ENCODE measurements at places on chromosomes 13 and 19. TPM values are rescaled to one million over a fixed set of nuclear protein-coding genes. Genes with fewer than 3 reads are reported as not detected.

IGLON5 gene
- not detected for total RNA-seq

CYP2F1 gene
- total RNA-seq = not detected

GRCh38 chr19:33998739-33999345 lies 173.5 kb upstream of the LSM14A start:
- DNase-seq = no peak

DNA sequence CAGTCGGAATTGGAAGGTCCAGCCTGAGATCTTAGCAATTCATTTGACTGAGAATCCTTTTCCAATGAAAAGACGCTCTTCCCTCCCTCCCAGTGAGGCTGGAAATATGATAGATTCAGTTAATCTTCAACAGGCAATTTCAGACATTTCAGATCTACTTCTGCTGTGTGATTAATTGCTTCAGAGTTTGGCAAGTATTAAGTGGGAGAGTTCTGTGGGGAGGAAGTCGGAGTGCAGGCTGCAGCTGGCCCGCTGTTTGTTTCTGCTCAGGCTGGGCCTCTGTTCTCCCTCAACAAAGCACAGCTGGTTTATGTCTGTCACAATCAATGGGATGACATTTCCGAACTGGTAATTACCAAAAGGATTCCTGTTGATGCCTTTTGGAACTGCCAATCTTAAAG lies 178.2 kb downstream of the NDFIP2 start:
- DNase-seq = peak; percentile 50

DNA sequence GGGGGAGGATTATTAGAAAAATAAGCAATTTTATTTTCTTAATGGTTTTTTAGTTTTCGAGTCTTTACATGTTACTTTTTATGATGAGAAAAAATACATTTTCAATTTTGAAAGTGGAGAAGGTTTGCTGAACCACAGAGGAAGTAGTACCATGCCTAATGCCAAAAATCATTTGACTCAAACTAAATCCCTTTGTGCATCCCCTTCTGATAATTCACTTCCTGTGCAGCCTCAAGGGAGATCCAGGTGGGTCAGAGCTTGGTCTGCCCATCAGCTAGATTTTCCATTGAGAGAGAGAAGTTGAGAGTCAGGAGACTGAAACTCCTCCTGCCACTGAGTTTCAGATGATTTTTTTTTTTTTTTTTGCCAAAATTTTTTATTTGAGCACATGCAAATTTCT lies 571.7 kb downstream of the LIG4 start:
- no peak for DNase-seq

GRCh38 chr19:29942404-29943261 lies 594 bp downstream of the URI1 start:
- peak; percentile 80 for DNase-seq

DNA sequence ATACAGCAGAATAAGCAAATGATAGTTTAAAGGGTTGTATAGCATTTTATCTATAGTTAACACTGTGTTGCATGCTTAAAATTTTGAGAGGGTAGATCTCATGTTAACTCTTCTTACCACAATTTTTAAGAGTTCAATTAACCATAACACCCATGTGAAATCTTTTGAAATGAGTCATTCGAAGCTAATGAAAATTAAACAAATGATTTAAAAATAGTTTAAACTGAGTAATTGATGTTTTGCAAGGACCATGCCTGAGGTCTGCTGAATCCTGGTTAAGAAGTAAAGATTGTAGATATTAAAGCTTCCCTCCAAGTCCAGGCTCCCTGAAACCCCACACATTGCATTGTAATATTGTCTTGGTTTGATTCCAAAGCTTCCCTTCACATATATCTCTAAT lies 176.7 kb upstream of the RNF113B start:
- no peak for DNase-seq

GRCh38 chr19:42276284-42276683 lies 7.2 kb downstream of the CIC start:
- peak; percentile 65 for DNase-seq

FCER2 gene
- 0.30 TPM for total RNA-seq

KASH5 gene
- not detected for total RNA-seq

DNA sequence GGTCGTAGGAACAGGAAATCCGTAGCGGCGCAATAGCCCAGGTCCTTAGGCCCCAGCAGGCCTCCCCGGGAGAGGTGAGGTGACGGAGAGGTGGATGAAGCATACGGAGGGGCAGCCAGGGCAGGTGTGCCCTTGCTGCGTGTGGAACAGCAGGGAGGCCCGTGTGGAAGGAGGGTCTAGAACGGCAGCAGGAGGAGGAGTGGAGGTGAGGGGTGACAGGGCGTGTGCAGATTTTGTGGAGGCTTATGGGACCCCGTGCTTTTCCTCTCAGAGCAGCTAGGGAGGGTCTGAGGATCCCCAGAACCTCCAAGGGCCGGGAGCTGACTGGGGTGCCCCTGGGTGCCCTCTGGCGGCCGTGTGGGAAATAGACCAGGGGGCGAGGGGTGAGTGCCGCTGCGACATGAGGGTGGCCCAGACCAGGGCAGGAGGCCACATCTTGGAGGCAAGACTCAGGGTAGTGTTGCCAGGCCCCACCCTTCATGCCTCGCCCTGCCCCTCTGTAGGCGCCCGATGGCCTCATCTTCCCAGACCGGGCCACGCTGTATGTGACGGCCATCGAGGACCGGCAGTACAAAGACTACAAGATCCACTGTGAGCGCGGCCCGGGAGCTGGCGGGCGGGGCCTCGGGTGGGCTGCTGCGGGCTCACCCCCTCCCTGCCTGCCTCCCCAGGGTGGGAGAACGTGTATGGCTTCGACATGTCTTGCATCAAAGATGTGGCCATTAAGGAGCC lies 5.0 kb upstream of the ADM5 start:
- peak; percentile 57 for DNase-seq

DNA sequence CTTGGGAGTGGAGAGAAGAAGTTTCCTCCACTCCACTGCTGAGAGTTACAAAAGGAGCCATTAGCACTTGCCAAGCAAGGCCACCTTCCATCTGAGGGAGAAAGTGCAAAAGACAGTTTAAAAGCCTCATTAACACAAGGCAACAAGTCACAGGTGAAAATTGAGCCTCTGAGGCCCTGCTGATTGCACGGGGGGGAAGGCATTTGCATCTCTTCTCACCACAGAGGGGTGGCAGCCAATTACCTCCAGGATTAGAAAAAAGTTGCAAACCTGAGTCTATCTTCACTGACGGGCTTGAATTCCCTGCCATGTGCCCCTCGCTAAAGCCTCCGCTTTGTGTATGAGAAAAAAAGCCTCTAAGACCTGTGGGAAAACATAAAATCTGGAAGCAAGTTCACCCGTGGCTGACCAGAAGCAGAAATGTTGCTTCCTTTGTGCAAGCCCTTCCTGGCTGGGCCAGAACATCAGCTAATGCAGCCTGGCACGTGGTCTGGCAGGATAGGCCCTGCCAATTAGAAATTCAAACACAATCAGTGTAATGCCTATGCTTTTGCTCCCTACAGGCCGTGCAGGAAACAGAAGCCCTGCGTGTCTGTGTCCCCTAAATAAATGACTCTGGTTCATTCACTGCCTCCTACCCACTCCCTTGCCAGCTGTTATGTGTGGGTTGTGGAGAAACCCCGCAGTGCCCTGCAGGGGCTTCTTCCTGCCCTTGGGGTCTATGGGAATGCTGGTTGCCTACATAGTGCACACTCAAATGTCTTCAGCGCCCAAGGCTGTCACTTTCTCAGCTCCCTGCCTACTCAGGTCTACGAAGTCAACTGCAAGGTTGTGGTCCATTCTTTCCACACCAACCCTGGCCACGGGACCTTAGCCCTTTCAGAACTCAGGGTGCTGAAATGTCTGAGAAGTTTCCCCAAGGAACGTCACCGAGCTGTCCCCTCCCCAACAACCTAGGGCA lies 150.2 kb downstream of the UQCRFS1 start:
- DNase-seq = no peak

GRCh38 chr13:102897371-102898138 lies 51.7 kb downstream of the ERCC5 start:
- peak; percentile 77 for DNase-seq

DNA sequence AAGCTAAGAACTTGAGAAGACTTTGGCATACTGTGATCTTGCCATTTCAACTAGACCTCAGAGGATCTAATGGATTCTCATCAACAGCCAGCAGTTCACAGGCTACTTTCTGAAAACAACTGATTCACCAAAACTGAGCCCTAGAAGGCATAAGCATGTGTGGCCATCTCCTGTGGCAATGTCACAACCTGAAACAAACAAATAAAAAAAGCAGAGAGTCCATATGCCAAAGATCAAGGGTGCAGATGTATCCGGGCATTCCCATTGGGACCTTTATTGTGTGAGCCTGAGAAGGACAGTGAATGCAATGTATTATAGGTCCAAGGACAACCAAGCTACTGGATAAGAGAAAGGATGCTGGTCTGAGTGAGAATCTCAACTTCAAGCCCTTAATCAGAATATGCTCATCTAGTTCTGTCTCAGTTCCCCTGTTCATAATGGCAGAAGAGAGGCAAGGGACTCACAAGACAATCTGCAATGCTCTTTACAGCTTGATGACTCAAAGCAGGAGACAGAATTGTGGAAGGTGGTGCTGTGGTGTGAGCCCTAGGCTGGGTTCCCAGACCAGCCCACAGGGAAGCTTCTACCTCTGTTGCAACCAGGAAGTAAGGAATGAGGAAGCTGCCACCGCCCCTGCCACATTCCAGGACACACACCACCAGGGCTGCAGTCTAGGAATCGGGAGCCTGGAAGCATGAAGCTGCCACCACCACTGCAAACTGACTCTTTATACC lies 133.7 kb downstream of the RAP2A start:
- no peak for DNase-seq

- DNase-seq = no peak
These were observed 189.2 kb downstream of the DLEU7 start for GRCh38 chr13:50654331-50654730.

DNA sequence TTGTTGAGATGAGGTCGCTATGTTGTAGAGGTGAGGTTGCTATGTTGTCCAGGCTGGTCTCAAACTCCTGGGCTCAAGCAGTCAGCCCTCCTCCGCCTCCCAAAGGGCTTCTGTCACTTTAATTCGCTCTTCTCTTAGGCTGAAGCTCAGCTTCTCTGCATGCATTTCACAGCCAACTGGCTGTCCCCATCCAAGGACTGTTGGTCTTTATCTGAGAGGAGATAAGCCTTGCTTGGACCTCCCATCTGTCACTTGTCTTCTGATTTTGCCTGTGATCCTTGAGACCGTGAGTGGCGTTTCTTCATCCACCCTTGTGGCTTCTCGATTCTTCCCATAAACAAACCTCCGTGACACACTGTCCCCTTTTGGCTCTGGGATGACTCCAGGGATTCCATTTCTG lies 24.4 kb downstream of the CERS1 start:
- DNase-seq = no peak

GNG7 gene
- 26.7 TPM for total RNA-seq

PRODH2 gene
- total RNA-seq = not detected

- no peak for DNase-seq
These were observed 93.9 kb downstream of the TSHZ3 start for GRCh38 chr19:31255174-31255799.

DNA sequence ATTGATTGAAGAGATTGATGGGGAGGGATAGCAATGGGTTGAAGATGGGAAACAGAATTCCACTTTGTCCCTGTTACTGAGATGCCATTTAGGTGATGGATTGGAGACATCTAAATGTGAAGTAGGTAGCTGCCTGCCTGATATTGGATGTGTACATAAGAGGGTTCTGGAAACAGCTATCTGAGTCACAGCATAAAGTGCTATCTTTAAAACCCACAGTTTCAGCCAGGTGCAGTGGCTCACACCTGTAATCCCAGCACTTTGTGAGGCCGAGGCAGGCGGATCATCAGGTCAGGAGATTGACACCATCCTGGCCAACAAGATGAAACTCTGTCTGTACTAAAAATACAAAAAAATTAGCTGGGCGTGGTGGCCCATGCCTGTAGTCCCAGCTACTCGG lies 72.6 kb downstream of the DNAJC3 start:
- DNase-seq = no peak

ELL gene
- total RNA-seq = 8.4 TPM

CPB2 gene
- total RNA-seq = not detected

GRCh38 chr13:100620792-100621191 lies 32.2 kb upstream of the GGACT start:
- DNase-seq = no peak

DNA sequence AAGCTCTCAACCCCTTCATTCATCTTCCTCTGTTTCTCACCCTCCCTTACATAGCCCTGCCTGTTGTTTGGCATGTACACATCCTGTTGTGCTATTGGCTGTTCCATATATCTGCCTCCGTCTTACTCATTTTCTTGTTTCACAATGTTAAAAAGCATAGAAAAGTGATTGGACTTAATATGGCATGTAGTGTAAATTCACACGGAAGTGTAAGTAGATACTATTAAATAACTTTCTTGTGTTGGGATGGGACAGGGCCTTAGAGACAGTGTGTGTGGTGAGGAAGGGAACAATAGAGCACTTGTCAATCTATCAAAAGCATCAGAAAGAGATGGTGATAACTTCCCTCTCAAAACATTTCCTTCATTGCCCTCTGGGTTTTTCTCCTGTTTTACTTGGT lies 12.3 kb downstream of the LMO7 start:
- DNase-seq = no peak

DNA sequence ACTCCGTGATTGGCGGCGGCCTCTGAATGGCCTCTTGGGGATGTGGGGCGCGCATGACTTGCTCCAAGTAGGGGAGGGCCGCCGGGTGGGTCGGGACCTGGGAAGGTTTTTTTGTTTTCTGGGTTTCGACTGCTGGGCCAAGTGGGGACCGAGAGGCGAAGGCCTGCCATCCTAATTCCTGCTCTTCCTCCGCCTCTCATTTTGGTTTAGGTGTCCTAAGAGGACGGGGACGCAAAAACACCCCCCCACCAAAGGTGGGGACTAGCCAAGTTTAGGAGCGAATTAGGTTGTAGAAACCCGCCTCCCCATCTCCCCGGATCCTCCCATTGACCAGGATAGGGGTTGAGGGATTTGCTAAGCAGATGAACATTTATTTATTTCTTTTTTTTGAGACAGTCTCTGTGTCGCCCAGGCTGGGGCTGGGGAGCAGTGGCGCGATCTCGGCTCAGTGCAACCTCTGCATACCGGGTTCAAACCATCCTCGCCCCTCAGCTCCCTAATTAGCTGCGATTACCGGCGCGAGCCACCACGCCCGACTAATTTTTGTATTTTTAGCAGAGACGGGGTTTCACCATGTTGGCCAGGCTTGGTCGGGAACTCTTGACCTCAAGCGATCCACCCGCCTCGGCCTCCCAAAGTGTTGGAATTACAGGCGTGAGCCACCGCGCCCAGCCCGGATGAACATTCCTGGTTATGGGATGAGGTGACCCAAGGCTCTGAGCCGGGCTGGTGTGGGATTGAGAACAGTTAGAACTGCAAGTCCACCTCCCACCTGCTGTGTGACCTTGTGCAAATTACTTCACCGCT lies 838 bp downstream of the PPP2R1A start:
- no peak for DNase-seq

ZSCAN4 gene
- total RNA-seq = not detected

- peak; percentile 45 for DNase-seq
These were observed 11.3 kb downstream of the DCAF15 start for GRCh38 chr19:13963603-13964105.

GRCh38 chr19:13865571-13866462 lies 11.1 kb upstream of the NANOS3 start:
- DNase-seq = no peak

SERP2 gene
- 15.7 TPM for total RNA-seq
